ELF-1 (cell line): ENCODE measurements at places on chromosomes 1 and 21.

GRCh38 chr1:175225805-175226129 is 33.2 kb upstream of the KIAA0040 start:
- no peak for DNase-seq

- DNase-seq: no peak
Measured at GRCh38 chr1:242427519-242427918, 97.0 kb downstream of the PLD5 start.

- DNase-seq: no peak
Measured at GRCh38 chr1:221736714-221737113, 5.2 kb downstream of the DUSP10 start.

- DNase-seq: no peak
Measured at GRCh38 chr1:229251185-229251584, 19.7 kb upstream of the RAB4A start.

- DNase-seq: no peak
Measured at GRCh38 chr1:185857442-185857841, 123.3 kb downstream of the HMCN1 start.

DNA sequence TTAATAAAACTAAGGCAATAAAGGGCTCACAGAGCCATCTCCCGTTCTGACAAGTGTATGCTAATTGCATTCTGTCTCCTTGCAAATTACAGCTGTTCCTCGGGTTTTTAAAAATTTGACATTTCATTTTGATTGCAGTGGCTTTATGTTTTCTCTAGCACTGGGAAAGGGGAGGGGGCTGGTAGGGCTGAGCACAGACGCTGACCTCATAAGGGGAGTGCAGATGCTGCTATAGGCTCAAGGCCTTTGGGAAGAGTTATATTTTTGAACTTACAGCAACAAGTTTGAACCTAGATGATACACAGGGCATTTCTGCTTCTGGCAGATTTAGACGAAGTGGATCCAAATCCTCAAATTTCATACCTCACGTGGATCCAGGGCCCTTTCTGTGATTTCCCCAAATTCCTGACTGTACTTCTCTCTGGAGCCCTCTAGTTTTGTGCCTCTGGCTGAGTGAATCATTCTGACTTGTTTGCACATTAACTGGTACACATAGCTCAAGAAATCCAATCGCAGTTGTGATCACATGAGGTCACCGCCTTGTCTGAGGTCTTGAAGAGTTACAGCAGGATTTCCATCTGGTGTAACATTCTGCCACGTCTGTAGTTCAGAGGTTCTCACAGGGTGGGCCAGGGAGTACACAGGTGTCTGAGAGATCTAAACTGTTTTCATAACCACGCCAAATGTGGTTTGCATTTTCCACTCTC is 230.3 kb downstream of the C1orf94 start:
- DNase-seq: no peak

DNA sequence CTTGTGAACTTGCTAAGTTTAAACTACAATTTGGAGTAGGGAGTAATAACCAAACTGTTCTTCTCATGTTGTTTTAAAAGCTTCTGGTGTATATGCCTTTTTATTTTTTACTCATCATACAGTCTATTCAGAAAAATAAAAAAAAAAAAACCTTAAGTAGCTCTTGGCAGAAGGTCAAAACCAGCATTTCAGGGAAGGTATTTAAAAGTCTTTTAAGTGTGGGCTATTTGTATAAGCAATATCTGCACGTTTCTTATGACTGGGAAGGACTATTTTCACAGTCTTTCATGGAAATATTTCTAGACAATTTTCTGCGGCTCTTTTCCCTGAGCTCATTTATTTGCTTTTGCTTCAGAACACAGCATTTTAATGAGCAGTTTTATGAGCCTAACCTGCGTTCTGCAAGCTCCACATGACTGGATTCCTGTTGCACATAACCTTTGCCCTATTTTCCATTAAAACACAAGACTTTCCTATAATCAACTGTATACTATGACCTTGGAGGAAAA is 60.9 kb upstream of the C1orf105 start:
- DNase-seq: no peak

GRCh38 chr1:221878134-221878533 is 136.2 kb upstream of the DUSP10 start:
- DNase-seq: no peak

DNA sequence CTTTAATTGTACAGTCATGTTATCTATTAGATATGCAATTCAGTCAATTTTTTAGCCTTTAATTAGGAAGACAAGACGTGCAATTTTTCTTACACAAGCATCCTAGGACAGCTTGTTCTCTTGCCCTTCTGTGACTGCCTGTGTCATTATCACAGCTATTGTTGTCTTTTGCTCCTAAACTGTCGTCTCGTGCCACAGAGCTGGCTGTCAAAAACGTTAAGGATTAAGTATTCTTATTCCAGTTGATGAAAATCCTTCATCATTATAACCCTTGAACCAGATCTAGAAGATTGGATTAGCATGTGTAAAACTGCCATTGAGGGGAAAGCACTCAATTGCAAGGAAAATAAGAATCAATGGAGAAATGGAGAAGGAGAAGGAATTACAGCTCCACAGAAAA is 43.8 kb upstream of the AIM2 start:
- DNase-seq: no peak

GRCh38 chr21:27101523-27101922 is 134.6 kb upstream of the ADAMTS5 start:
- DNase-seq: no peak

DNA sequence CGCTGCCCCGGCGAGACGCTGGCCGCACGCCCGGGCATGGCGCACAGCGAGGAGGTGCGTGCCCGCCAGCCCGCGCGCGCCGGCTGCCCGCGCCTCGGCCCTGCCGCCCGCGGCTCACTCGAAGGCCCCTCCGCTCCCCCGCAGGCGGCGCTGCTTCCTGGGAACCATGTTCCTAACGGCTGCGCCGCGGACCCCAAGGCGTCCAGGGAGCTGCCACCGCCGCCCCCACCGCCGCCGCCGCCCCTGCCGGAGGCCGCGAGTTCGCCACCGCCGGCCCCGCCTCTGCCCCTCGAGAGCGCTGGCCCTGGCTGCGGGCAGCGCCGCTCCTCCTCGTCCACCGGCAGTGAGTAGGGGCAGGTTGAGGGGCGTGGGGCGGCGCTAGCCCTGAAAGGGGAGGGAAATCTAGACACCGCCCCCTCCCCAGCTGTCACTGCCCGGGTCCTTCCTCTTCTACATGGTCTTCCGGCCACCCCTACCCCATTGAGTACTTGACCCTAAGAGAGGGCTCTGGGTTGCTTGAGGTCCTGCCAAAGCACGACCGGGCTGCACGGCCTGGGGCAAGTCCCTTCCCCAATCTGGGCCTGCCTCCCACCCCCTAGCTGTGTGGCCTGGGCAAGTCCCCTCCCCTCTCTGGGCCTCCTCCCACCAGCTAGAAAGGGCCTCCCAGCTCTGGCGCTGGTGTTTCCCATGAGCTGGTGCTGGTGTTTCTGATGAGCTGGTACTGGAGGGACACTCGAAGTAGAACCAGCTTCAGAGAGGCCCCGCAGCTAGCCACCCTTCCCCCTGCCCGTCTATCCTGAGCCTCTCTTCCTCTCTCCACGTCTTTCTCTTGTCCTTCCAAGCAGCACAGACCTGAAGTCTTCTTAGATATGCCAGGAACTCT is 17.0 kb downstream of the TNFRSF25 start:
- peak; percentile 56 for DNase-seq

DNA sequence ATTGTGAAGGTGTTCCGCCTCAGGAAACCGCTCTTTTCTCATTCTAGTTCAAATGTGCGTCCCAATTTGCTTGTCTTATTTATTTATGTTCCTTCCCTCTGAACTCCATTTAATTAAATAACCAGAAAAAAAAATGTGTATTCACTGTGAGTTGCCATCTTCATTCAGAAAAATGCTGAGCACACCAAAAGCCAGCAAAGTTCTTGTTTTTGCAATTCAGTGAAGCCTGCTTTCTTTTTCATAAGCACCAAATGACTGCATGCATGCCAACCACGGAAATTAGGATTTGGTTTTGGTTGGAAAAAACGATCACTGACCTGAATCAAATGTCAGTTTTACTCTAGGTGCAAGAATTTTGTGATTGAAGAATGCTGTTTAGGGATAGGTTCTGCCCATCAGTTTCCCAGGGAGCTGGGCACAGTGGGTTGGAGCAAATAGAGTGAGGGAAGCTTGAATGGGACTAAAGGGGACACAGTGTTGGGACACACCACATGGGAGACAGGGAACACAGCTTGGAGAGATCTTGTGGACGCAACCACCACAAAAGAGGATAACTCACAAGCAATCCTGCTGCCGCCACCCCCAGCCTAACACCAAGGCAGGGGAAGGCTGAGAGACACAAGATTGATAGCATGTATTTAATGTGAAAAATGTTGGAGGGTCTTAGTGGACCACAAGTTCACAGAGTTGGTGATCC is 183.4 kb upstream of the GALNT2 start:
- no peak for DNase-seq

DNA sequence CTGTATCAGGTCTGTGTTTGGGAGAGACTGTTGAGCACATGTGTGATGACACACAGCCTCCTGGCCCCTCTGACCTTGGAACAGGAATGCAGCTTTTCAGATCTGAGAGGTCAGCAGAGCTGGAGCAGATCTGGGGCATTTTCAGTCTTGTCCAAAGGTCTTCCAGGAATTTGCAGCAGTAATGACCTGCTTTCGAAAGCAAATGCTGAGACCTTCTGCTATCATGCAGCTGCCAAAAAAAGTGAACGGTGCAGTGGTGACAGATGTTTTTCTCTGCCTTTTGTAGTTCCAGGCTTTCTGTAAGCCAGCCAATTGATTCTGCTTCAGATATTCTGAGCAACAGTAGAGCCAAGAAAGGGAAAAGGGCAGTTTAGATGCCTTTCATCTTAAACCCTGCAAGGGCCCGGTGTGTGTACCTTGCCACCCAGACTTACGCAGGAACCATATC is 137.8 kb upstream of the COA6 start:
- no peak for DNase-seq

GRCh38 chr1:245749053-245749452 is 594.3 kb downstream of the KIF26B start:
- DNase-seq: no peak

GRCh38 chr21:46426313-46427046 is 32.2 kb upstream of the DIP2A start:
- no peak for DNase-seq

DNA sequence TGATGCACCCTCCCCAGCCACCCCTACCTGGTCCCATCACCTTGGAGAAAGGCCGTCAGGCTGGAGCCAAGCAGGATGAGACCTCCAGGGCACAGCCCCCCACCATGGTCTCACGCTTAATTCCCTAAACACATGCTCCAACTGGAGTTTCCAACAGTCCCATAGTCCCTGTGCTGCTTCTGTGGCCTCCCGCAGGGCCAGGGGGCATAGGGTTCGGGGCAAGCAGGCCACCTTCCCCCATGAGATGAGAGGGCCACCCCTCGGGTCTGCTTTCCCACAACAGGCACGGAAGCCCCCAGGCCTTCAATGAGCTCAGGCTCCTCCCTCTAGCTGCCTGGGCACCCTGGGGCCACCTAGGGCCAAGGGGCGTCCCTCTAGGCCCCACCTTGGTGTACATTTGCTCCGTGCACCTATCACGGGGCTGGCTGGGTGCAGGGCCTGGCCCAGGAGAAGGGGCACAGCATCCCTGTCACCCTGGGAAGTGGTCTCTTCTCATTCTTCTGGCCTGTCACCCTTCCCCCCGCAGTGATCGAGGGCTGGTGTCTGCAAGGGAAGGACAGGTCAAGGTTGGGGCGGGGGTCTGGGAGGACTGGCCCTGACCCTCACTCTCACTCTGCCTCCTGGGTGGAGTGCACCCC is 42.4 kb downstream of the TRIM11 start:
- no peak for DNase-seq

- DNase-seq: no peak
Measured at GRCh38 chr1:181488866-181489265, 5.5 kb downstream of the CACNA1E start.

GRCh38 chr1:54944610-54945392 is 35.6 kb upstream of the TMEM61 start:
- DNase-seq: peak; percentile 80

- no peak for DNase-seq
Measured at GRCh38 chr1:183632964-183633363, 2.6 kb downstream of the ARPC5 start.

- DNase-seq: no peak
Measured at GRCh38 chr1:17393230-17393629, 21.2 kb downstream of the PADI6 start.

DNA sequence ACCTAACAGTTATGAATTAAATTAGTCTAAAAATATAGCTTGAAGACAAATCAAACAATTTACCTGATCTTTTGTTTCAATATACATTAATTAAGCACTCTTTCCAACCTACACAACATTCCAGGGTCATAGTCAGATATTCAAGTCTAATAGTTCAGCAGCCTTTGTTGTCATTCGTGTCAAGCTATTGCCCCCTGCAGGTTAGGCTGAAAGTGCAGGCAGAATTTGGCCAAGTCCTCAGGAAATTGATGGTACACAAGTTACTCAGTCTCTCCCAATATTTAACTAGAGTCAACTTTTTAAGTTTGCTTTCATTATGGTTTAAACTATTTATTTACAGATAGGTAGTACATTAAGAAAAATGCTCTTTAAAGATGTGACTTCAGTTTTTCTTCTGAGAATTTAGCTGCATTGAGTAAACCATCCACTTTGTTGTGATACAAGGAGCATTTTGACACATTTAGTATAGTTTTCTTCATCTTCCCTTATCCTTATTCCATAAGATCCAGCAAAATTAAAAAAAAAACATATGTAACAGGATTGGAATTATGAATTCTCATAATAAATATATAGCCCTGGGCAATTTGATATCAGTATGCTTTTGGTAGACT is 130.3 kb upstream of the DPYD start:
- DNase-seq: peak; percentile 64
